ENCODE measurements at places on chromosomes 7 and 10. TPM values are rescaled to one million over a fixed set of nuclear protein-coding genes. Genes with fewer than 3 reads are reported as not detected.
A peak's percentile ranks its signal among the peaks of the same experiment; 100 is the strongest.

The UNC5B gene
- polyA plus RNA-seq = 0.57 TPM

DNA sequence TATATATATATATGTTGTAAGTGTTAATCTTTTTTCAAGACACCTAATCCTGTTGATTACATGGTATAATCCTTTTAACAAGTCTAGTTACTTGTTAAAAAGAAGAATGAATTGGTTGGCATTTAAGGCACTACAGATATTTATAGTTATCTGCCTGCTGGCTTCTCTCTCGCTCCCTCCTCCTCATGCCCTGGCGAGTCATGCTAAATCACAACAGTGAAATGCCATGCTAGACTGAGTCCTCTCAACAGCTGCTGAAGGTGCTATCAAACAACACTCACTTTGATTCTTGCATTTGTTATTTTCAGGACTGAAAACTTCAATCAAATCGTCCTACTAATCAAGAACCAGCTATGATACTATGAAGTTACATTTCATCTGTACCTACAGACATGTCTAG is 15.4 kb downstream of the NRAP start:
- DNase-seq = no peak

DNA sequence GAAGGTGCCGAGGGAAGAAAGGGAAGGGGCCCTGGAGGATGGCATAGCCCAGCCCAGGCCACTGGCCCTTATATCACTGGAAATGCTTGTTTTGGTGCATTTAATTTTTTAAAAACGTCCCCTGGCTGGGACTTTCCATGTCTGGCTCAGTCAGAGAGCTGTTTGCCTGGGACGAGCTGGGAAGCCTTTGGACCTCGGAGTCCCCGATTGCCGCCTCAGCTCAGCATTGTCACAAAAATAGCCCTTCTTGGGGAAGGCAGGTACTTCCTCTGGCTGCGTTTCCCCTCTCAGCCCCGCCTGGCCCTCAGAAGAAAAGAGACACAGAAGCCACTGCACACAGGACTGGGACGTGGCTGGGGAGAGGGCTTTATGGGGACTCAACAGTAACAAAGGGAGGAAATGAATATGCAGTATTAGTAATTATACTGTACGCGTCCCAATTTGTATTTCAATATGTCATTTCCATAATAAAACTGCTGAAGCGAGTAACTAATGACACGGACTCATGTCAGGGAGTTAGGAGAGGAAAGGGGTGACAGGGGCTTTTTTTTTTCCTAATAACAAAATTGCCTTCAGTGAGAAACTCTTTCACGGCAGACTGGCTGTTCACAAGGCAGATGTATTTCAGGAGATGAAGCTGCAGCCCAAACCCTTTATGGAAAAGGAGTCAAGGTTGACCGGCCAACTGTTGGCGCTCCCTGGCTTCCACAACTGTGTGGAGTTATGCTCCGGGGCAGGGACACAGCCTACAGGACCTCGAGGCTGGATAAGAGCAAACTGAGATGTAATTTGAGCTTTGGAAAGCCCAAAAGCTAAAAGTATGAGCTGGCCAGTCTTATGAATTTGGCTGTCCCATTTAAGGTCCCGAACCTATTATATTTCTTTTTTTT is 31.0 kb upstream of the MXI1 start:
- peak; percentile 14 for DNase-seq

DNA sequence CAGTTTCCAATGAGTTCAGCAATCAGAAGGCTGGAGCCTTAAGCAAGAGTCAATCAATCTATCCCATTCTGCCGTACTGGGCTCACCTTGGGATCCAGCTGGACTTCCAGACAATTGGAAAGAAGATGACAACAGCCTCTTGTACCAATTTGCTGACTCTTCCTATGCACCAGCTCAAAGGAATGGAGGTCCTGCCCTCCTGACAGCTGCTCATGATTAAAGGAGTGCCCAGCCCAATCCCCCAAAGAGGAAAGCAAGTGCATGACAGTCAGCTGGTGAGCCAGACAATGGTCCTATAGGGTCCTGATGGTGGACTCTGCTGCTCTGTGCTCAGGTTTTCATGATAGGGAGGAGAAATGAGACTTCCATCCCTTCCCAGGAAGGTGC is 25.1 kb downstream of the VSTM4 start:
- DNase-seq = no peak

The ANKRD61 gene
- 0.18 TPM for polyA plus RNA-seq

- no peak for DNase-seq
Measured at GRCh38 chr7:105600720-105601550, 19.6 kb upstream of the EFCAB10 start.

DNA sequence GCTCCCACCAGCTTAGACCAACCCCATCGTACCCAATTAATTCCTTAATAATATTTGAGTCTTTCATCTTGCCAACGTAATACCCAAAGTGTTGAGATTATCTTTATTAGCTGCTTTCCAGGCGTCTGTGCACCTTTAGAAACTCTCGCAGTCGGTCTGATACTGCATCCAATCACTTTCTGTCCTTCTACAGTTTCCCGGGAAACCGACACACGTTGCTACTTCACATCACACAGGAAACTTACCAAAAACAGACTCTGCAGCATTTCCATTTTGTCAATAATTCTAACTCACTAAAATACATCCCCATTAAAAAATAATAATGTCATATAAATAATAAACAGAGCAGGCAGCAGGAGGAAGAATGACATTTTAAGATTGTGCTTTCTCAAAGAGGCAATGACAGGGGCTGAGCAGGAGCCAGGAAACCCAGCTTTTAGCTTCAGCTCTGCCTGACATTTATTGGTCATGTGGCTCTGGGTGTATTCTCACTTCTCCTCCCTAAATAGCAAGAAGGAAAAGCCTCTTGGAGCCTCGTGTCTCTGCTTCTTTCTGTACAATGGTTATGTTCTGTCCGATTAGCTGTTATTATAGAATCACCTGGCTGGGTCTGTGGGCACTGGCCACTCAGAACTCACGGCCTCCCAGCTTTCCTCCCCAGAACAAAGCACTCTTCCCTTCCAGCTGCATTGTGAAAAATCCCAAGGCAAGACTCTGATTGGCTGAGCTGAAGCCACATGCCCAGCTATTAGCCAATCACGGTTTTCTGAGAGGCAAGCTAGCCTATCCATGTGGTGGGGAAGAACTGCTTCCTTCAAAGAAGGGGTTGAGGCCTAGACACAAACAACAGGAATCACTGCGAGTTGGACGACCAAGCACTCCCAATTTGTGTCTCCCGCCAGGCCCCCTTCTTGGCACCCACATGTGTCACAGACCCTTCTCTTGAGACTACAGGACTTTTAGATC is 424.7 kb upstream of the FOXK1 start:
- DNase-seq = no peak

The ELFN1 gene
- 0.46 TPM for polyA plus RNA-seq

DNA sequence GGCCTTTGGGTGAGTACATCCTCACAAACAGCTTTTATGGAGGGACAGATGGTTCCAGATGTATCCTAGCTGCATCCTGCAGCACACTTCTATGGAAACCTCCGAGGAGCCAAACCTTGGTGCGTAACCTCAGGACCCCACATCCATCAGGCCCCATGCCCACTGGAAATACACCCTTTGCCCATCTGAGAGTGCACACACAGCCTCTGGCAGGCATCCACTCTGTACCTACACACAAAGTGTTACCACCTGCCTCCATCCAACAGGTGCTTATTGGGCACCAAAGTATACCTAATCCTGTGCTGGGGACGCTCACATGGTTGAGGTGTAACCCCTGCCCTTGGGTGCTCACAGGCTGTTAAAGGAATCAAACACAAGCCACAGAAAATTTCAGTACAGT is 117.9 kb downstream of the ADCY1 start:
- DNase-seq = no peak

GRCh38 chr7:30525429-30525828 is 20.8 kb upstream of the GGCT start:
- no peak for DNase-seq
